Activated naive CD8-positive, alpha-beta T cell treated with anti-CD3 and anti-CD28 coated beads, Interleukin-2, amount 10 ng/mL, durations not matched to agents 7 days and 5 days (primary cell): ENCODE measurements at places on chromosomes 12 and 14.
A peak's percentile ranks its signal among the peaks of the same experiment; 100 is the strongest.

DNA sequence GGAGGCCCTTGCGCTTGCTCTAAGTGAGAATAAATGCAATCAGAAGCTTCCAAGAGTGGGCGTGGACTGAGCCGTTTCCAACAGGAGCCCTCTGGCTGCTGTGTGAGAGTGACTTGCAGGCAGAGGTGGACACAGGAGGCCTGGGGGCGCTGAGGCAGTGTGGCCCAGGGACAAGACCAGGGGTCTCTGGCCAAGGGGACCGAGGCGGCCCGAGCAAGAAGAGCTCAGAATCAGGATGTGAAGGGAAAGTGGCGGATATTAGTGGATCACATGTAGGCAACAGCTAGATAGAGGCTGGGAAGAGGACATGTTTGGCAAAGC is 8.6 kb downstream of the RIMBP2 start:
- no peak for DNase-seq

DNA sequence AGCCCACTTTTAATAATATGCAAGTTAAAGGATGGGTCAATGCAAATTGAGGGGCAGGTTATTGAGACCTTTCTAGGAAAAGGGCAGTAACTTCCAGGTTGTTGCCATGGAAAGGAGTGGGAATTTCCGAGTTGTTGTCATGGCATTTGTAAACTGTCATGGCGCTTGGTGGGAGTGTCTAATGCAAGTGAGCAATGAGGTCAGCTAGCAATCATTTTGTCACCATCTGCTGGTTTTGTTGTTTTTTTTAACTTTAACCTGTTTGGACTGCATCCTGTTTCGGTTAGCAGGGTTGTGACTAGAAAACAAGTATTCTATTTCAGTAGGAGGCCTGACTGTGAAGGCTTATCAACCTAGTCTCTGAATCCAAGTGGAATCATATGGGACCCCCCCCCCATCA is 85.8 kb upstream of the TSPAN11 start:
- no peak for DNase-seq

DNA sequence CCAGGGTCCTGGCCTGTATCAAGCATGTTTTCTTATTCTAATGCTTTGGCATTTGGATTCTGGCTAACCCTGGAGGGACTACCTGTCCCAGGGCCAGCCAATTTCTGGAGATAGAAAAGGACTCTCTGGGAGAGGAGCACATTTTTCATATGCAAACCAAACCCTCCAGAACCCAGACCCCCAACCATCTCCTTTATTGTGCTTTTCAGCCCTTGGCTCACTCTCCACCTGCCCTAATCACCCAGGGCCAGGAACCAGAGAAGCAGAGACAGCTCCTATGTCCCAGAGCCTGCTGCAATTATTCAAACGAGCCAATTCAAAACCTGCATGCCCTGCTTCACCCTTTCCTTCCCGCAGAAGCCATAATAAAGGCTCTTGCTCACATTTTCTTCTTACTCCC is 23.8 kb downstream of the HSPB8 start:
- no peak for DNase-seq

GRCh38 chr12:51262758-51263177 is 7.4 kb downstream of the SMAGP start:
- no peak for DNase-seq

- no peak for DNase-seq
Observed at GRCh38 chr12:19307451-19307850, 131.8 kb upstream of the AEBP2 start.

GRCh38 chr12:30019366-30020140 is 235.8 kb upstream of the TMTC1 start:
- DNase-seq = no peak

GRCh38 chr12:113862590-113863454 is 103.3 kb downstream of the RBM19 start:
- no peak for DNase-seq

DNA sequence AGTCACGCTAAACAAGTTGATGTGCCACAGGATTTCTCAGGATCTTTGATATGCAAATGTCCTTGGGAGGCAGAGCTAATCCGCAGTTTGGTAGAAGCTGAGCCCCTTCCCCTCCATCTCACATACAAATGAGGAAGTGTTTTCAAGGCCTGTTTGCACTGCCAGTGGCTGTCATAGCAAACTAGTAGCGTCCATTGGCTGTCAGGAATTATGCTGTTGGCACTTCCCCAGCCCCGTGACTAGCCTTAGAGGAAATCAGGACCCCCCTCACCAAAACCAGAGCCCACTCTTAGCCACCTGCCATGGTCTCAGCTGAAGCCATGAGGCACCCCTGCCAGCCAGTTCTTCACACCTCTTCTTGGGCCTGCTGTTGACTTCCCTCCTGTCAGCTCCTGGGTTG is 253.9 kb downstream of the CACNA1C start:
- DNase-seq = no peak

- no peak for DNase-seq
Observed at GRCh38 chr12:3185260-3185870, 108.2 kb downstream of the TSPAN9 start.

DNA sequence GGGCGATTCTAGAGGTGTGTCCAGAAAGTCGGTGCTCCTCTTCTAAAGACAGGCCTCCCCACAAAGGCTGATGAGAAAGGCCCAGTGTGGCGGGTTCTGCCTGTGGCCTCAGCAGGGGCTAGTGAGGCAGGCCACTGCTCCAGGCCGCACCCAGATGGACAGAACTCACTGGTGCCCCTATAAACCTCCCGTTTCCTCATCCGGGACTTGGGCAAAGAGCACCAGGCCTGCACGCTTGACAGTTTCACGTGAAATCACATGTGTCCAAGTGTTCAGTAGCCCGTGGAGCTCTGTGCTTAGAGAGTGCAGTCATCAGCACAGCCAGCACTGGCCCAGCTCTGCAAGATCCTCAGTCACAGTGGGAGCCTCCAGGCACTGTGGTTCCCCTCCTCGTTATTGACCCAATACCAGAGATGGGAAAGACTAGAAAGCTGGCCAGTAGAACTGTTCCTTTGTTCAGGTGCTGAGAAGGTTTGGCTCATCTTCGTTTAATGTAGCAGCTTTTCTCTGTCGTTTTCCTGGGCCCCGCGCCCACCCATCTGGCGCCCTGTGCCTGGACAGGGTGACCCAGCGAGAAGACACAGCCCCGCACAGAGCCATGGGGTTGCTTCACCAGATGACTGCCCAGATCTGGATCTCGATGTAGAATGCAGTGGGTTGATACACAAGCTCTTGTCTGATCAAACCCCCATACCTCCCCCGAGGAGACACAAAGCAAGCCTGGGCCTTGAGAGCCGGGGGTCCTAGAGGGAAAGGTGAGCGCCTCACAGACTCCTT is 26.3 kb downstream of the IL31 start:
- no peak for DNase-seq

DNA sequence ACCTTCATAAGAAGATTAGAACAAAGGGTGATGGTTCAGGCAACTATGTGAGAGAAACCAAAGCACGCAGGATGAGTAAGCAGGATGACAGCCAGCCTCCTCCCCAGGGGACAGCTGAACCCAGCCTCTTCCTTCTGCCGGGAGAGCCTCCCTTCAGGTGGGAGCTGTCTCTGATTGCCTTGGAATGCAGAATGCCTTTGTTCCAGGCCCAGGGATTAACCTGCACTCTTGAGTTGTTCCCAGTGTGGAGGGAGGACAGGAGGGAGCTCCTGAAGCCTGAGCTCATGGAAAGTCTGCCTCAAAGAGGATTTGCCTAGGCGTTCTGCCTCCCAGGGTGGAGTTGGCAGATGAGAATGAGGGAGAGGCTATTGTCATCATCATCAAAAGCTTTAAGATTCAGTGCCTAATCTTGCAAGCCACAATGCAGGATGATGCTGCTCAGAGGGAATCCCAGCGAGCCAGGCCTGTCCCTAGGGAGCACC is 3.6 kb upstream of the KRT6A start:
- DNase-seq = no peak

DNA sequence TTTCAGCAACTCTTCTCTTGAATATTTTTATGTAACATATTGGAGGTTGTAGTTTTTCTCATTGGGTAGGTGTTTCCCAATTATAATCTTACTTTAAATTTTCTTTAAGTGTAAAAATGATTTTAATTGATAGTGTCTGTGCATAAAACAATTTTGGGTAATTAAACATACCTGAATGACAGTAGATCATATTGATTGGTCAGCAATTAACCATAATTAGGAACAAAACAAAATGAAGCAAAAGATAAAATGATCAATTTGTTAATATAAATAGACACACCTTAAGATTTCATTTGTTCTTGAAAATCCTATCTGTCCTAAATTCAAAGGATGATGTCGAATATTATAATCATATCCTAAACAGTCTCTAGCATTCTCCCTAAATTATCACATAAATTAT is 468.3 kb downstream of the PDZRN4 start:
- DNase-seq = no peak

- peak; percentile 32 for DNase-seq
Observed at GRCh38 chr14:57865403-57866198, at the start of gene SLC35F4. TSS of gene SLC35F4 (minus strand) at chr14:57866092.

GRCh38 chr12:101773650-101774162 is 34.4 kb upstream of the SYCP3 start:
- DNase-seq = peak; percentile 54

- DNase-seq = no peak
Observed at GRCh38 chr14:102462391-102462790, 47.2 kb downstream of the ANKRD9 start.

DNA sequence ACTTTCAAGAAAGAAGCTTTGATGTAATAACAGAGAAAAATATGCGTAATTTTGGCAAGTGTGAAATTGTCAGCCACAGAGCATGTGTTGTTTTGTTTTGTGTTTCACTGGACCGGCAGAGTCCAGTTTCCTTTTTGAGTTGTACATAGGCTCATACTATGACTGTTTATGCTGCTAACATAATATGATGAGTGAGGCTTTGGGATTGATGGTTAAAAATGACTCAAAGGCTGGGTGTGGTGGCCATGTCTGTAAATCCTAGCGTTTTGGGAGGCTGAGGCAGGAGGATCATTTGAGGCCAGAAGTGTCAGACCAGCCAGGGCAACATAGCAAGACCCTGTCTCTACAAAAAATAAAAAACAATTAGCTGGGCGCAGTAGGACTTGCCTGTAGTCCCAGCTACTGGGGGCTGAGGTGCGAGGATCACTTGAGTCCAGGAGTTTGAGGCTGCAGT is 487.9 kb downstream of the PCNX1 start:
- DNase-seq = no peak

- no peak for DNase-seq
Observed at GRCh38 chr12:91178139-91178561, 4.5 kb downstream of the DCN start.

DNA sequence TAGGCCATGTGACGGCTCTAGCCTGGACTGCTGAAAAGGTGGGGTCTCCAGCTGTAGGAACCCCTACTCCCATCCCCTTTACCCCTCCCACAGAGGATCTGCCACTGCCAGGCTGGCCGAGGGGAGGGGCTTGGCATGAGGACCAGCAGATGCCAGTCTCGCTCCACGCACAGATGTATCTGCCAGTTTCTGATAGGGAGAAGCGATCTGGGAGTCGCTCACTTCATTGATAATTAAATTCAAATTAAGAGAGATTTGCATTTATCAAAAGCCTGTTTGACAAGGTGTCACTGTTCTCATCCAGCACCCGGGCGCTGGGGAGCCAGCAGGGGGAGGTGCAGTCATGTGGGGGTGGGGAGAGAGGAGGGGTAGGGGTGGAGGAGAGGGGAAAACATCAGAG is 217.6 kb upstream of the MYL2 start:
- DNase-seq = no peak

GRCh38 chr12:6154730-6155459 is 30.4 kb upstream of the VWF start:
- DNase-seq = no peak

DNA sequence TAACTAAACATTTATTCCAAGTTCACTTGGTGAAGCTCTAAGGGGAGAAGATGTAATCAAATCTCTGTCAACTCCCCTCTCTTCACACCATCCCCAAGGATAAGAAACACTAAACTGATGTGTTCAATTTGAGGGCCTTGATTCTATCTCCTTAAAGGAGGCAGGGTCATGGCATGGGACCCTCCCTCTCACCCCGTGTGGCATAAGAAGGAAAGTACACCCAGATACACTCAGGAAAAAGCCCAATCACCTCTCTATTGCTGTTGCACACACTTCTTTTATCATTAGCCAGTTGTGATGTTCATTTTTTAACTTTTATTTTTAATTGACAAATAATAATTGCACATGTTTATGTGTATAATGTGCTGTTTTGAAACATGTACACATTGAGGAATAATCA is 35.1 kb downstream of the WASHC3 start:
- DNase-seq = no peak

DNA sequence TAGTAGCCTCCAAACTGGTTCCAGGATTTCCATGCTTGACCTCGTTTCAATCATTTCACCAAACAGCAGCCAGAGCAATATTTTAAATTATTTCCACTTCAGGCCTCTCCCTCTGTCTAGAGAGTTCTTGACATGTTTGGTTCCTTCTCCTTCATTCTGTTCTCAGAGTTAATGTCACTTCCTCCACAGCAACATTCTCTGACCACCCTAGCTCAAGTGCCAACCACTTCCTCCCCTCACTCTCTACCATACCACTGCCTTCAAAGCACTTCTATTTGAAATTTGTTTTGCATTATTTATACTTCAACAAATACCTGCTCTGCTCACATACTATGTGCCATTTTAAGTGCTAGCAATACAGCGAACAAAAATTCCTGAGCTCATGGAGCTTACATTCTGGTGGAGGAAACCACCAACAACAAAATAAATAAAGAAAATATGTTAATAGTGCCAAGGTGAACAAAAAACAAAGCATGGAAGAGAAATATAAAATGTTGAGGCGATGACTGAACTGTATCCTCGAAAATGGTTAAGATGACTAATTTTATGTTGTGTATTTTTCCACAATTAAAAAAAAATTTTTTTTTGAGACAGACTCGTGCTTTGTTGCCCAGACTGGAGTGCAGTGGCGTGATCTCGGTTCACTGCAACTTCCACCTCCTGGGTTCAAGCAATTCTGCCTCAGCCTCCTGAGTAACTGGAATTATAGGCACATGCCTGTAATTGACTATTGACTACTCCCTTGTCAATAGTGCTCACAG is 17.3 kb downstream of the BAZ1A start:
- no peak for DNase-seq

DNA sequence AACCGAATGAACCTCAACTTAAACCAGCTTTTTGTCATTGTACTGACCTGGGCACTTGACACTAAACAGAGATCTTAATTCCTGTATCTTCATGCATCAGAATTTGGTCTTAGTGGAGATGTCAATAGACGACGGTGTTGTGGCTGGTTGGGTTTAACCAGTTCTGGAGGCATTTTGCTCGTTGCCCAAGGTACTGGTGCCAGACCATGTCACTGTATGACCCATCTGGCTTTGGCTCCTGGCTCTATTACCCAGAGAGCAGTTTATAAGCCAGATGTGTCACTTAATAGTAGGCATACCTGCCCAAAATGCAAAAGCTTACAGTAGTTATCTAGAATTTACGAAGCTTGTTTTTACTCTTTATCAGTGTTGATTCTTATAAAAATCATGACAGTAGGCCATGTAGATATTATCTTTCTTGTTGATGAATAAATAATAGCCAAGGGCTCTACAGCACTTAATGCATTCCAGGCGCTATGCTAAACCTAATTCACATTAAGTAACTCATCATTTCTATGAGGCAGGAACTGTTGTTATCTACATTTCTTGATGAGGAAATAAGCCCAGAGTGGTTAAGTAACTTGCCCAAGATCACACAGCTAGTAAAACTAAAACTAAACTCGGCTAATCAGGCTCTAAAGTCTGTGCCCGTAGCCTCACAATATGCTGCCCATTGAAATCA is 179.7 kb upstream of the HIF1A start:
- DNase-seq = no peak
